ENCODE measurements at places on chromosomes 6 and 20.

DNA sequence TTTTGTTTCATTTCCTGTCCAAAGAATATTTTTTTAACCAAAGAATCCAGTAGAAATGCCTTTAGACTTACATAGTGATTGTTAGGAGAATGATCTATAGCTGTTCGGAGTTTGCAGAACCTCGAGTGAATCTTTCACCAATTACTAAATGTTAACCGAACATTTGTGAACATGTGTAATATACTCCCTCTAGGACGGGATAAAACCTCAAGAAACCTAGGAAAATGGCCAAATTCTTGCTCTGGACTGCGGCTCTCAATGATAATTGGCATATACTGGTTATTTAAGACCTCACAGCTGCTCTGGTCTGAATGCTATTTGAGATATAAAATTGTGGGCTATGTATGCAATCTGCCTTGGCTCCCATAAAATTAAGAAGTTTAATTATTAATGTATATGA, 137.1 kb downstream of the PACRG start:
- no peak for DNase-seq

GRCh38 chr20:17502105-17502504, 29.1 kb downstream of the BFSP1 start:
- DNase-seq: no peak

DNA sequence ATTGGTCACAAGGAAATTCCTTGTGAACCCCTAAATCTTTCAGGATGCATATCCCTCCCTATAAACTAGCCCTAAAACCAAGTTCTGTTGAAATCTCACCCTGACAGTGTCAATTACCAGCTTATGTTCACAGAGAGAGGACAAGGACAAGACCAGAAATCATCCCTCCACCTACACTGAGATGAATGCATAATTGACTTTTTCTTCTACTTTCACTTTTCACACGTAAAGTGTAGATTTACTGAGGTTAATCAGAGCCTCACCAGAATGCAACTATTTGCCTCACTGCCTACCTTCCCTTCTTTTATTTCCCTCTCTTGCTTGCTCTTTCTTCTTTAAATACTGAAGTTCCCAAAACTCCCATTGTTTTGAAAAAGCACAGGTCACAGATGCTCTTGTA, 15.3 kb upstream of the NKAIN2 start:
- no peak for DNase-seq

DNA sequence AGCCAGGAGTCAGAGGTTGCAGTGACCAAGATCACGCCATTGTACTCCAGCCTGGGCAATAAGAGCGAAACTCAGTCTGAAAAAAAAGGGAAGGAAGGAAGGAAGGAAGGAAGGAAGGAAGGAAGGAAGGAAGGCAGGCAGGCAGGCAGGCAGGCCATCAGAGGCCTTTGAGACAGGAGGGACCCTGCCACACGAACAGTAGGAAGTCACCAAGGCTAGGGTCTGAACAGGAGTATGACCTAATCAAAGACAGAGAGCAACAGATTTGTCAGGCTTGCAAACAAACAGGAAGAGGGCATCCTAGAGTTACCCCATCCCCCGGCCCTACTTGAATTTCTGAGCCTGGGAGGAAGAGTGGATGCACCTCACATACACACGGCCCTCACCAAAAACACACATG, 67.1 kb downstream of the FGD2 start:
- no peak for DNase-seq

DNA sequence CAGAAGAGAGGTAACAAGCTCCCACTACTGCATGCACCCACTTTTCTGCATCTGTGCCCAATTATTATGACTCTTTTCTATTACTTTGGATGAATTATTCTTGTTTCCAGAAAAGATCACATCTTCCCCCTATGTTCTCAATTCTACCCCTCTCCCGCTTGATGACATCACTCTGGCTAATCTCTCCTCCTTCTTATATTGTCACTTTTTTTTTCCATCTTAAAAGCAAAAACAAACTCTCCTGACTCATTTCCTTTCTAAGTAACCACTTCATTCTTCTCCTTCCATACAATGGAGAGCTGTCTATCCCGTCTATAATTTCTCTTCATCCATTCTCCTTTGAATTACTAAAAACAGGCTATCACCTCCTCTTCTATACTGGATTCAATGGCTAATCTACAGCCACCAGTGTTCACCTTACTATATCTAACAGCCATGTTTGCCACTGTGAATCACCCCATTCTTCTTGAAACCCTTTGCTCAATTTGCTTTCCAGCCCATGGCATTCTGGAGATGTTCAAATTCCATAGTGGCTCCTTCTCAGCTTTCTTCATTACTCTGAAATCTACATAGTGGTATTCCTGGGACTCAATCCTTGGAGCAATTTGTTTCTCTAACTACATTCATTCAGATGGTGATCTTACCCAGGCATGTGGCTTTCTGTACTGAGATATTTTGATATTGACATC, 378.4 kb downstream of the ARHGAP18 start:
- DNase-seq: no peak

- DNase-seq: no peak
Observed at GRCh38 chr20:46049815-46050214, 20.8 kb downstream of the SLC12A5 start.

DNA sequence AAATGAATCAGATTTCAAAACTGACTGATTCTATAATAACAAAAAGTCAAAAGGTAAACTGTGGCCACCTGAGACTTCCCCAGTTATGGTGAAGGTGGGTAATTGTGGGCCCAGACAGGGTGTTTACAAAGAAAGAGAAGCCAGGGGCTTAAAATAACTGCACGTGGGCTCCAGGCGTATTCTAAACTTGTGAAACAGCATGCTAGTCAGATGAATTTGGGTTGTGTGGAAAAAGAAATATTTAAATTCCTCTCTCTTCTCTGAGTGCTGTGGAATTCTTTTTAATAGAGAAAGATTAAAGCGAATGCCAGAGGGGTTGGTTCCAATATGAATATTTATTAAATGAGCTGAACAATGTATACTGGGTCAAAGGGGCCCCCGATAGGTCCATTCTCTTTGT, 166.3 kb upstream of the AFDN start:
- DNase-seq: no peak

GRCh38 chr6:41672016-41672415, 33.7 kb downstream of the MDFI start:
- no peak for DNase-seq

Data from cortex of kidney (tissue), 1 donor.